Adipose tissue (tissue), 3 donors: ENCODE measurements at places on chromosomes 12 and 14. TPM values are rescaled to one million over a fixed set of nuclear protein-coding genes. Genes with fewer than 3 reads are reported as not detected.

Gene IL22
- polyA plus RNA-seq: 0.19 TPM

Gene CCDC196
- 0.61 TPM for polyA plus RNA-seq

Gene KRT8
- 559 TPM for polyA plus RNA-seq

Gene VWF
- 243 TPM for polyA plus RNA-seq

Gene CFAP54
- 0.12 TPM for polyA plus RNA-seq

Gene LBHD2
- polyA plus RNA-seq: 1.2 TPM

Gene LAG3
- polyA plus RNA-seq: 1.0 TPM

Gene PKP2
- 2.3 TPM for polyA plus RNA-seq

Gene TBX3
- 10.3 TPM for polyA plus RNA-seq

Gene PLEKHH1
- 2.2 TPM for polyA plus RNA-seq

Gene SLC39A5
- polyA plus RNA-seq: 209 TPM

Gene MAPK1IP1L
- 19.5 TPM for polyA plus RNA-seq

Gene PLEK2
- polyA plus RNA-seq: 1.8 TPM

Gene ANKS1B
- 0.58 TPM for polyA plus RNA-seq

Gene NANOG
- polyA plus RNA-seq: not detected

Gene SERPINA9
- not detected for polyA plus RNA-seq

Gene RASSF9
- 0.86 TPM for polyA plus RNA-seq

Gene MFAP5
- 78.7 TPM for polyA plus RNA-seq

Gene KLRK1
- 0.84 TPM for polyA plus RNA-seq

Gene DHRS7
- polyA plus RNA-seq: 53.9 TPM

Gene PSMA6
- polyA plus RNA-seq: 92.3 TPM

Gene RXYLT1
- 14.5 TPM for polyA plus RNA-seq

Gene PDZRN4
- polyA plus RNA-seq: 1.2 TPM

Gene ADCY4
- polyA plus RNA-seq: 56.4 TPM

Gene EVL
- 36.5 TPM for polyA plus RNA-seq

Gene ACSM4
- polyA plus RNA-seq: not detected

Gene FOXN4
- not detected for polyA plus RNA-seq

Gene FOXG1
- polyA plus RNA-seq: not detected

Gene MYH6
- 0.18 TPM for polyA plus RNA-seq

Gene CEP83
- polyA plus RNA-seq: 3.5 TPM

Gene E2F7
- 0.01 TPM for polyA plus RNA-seq

Gene GALNT9
- polyA plus RNA-seq: 1.1 TPM

Gene FAM181A
- polyA plus RNA-seq: not detected

Gene IKZF4
- polyA plus RNA-seq: 4.8 TPM

Gene SYCP3
- polyA plus RNA-seq: 0.56 TPM
